Activated CD4-positive, alpha-beta T cell treated with anti-CD3 and anti-CD28 coated beads for 36 hours (primary cell): ENCODE measurements at places on chromosomes 2 and 18.

DNA sequence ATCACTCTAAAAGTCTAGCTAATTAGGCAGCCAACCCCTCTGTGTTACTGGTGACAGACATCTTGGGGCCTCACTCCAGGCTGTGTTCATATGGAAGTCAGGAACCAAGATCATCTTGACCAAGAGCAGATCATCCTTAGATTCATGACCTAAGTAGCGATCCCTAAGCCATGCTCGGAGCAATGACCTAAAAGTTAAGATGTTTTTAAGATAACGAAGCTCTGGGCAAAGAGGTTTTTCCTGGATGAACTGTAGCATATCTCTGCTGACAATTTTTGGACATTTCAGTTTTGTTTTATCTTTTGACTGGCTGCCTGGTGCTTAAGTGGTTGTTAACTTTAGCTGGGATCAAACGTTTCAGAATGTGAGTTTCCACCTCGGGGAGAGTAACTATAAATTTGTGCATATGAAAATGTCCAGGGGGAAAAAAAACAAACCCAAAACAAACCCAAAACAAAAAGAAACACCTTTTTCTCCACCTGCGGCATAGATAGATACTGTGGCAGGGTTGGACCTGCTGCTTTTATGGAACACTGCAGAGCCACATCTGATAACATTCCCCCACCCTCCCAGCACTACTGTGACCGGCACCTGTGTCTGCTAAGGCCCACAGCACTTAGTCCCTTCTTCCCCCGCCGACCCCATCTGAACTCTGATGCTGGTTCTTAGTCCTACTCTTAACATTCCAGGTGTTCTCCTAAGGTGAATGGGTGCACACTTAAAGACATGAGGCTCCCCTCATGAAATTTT lies 45.5 kb downstream of the EPAS1 start:
- DNase-seq, result no peak
- H3K4me3 ChIP-seq, result no peak overlapping the region
- no peaks in the 10 kb centered on the region for H3K36me3 ChIP-seq
- peaks cover 13% of the 10 kb centered on the region for H3K4me1 ChIP-seq
- no peaks in the 10 kb centered on the region for H3K27me3 ChIP-seq

DNA sequence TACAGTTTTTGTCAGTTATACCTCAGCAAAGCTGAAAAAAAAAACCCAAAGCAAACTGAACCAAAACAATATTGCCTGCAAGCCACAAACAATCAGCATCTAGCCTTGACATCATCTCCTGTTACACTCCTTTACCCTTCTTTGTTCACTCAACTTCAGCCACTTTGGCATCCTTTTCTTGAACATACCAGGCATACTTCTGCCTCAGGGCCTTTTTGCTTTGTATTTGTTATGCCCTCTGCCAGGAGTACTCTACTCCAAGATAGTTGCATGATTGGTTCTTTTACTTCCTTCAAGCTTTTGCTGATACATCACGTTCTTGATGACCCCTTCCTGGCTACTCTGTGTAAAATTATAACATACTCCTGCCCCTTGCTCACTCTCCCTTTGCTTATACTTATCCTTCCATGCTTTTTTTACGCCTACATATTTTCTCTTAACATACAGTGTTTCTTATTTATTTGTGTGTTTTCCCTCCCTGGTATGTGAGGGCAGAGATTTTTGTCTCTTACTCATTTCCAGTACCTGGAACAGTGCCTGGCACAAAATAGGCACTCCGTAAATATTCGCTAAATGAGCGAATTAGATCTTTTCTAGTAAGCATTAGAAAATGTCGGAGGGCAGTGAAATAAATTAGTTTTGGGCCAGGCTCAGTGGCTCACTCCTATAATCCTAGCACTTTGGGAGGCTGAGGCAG lies 12.7 kb downstream of the ABI2 start:
- H3K27me3 ChIP-seq, result no peaks in the 10 kb centered on the region
- H3K4me1 ChIP-seq, result peaks cover 2% of the 10 kb centered on the region
- H3K36me3 ChIP-seq, result peaks cover 13% of the 10 kb centered on the region
- H3K27ac ChIP-seq, result no peak overlapping the region
- no peak overlapping the region for H3K4me3 ChIP-seq

GRCh38 chr18:44840058-44840790 lies 159.5 kb downstream of the SETBP1 start:
- DNase-seq, result no peak

DNA sequence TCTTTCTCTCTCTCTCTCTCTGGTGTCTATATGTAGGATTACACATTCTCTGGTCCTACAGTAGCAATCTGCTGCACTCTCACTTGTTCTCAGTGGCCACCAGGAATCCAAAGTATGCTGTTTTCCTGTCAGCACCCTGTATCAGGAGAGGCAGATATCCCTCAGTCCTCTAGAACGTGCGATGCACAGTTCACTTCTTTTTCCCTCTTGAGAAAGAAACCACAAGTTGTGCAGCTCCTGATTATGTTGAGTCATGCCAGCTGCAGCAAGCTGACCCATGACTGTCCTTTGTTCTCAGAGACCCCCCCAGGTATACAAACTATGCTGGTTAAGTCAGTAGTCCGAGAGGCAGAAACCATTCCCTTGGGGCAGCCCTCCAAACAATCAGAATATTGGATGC lies 54.6 kb downstream of the LANCL1 start:
- no peaks in the 10 kb centered on the region for H3K4me1 ChIP-seq
- H3K27me3 ChIP-seq, result peaks cover 5% of the 10 kb centered on the region
- no peak overlapping the region for H3K27ac ChIP-seq
- DNase-seq, result no peak

DNA sequence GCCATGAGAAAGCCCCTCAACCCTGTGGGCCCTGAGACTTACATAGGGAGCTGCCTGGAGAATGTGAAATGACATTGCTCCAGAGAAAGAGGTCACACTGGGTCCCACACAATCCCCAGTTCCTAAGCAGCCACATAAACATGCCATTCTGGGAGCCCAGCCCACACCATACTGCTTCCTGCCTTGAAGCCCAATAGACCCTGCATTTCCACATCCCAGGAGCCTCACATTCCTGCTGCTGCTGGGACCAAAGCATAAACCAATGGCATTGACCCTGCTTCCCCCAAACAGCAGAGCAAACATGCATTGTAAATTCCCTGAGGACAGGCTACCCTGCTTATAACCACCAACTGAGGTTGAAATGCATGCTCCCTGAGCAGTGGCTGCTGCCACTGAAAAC lies 1117.6 kb upstream of the SLC39A10 start:
- H3K27me3 ChIP-seq, result no peaks in the 10 kb centered on the region
- H3K4me1 ChIP-seq, result no peaks in the 10 kb centered on the region

DNA sequence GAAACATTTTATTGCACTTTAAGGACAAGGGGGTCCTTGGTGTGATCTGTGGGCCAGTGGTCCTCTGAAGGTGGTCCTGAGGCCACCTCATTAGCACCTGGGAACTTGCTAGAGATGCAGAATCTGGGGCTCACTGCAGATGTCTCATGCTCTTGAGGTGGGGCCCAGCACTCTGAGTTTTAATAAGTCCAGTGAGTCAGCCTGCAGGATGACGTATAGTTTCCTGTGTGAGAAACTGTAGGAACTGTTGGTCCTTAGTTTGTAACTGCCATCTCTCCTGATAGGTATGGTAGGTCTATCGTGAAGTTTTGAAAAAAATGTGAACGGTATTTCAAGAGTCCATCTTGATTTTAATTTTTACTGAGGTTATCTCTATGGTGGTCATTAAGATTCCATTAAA lies 2.8 kb downstream of the TRPM8 start:
- H3K36me3 ChIP-seq, result no peaks in the 10 kb centered on the region
- H3K27ac ChIP-seq, result no peak overlapping the region
- H3K4me3 ChIP-seq, result no peak overlapping the region
- H3K4me1 ChIP-seq, result peaks cover 5% of the 10 kb centered on the region

GRCh38 chr2:106343274-106343673 lies 124.9 kb downstream of the RGPD3 start:
- no peak overlapping the region for H3K27ac ChIP-seq
- DNase-seq, result no peak
- no peaks in the 10 kb centered on the region for H3K27me3 ChIP-seq
- no peak overlapping the region for H3K4me3 ChIP-seq

- DNase-seq, result no peak
- H3K27ac ChIP-seq, result no peak overlapping the region
- no peaks in the 10 kb centered on the region for H3K4me1 ChIP-seq
- no peaks in the 10 kb centered on the region for H3K27me3 ChIP-seq
- no peak overlapping the region for H3K4me3 ChIP-seq
- no peaks in the 10 kb centered on the region for H3K36me3 ChIP-seq
Measured at GRCh38 chr2:163556511-163556910, 179.3 kb downstream of the FIGN start.

DNA sequence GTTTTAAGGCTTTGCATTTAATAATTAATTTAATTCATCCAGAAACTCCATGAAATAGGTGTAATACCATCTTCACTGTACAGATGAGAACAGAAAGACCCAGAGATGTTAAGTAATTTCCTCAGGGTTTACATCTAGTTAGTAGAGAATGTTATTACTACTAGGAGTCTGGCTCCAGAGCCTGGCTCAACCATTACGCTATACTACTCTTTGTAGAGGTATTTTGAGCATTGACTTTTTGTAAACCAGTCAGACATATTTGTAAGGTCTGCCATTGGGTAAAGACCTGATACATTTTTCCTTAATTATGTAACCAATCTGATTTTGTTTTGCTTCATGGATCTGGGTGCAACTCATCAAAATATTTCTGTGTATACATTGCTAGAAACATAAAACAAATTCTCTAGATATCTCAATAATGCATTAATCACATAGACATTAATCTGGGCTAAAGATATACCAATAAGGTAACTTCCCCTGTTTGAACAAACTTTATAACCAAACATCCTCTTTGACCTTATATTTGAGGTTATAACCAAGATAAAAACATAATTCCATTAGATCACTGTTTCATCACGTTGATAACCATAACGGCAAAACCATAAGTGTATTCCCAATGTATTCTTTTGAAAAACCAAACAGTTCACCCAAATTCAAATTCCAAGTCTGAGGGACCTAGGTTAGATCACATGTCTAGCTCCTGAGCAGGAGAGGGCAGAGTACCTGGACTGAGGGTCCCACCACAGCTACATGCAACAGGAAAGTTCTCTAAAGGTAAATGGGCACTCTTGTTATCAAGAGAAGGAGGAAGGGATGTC lies 135.0 kb downstream of the IKZF2 start:
- peaks cover 17% of the 10 kb centered on the region for H3K27me3 ChIP-seq
- no peak overlapping the region for H3K4me3 ChIP-seq

DNA sequence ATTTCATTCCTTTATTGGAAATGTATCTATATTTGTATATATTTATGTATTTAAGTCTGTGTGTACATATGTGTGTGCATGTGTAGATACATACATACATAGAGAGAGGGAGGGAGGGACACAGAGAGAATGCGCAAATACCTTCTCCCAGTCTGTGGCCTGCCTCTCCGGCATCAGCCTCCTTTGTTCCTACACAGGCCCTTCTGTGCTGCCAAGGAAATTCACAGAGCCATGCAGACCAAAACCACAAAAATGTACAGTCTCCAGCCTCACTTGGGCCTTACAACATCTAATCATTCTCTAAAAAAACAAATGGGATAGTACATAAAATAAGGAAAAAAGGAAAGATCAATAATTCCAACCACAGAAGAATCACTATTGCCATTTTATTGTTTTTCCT lies 8.8 kb upstream of the CRACDL start:
- no peak overlapping the region for H3K4me3 ChIP-seq
- DNase-seq, result no peak
- no peaks in the 10 kb centered on the region for H3K36me3 ChIP-seq
- no peaks in the 10 kb centered on the region for H3K4me1 ChIP-seq
- H3K27me3 ChIP-seq, result peaks cover 12% of the 10 kb centered on the region

- no peaks in the 10 kb centered on the region for H3K36me3 ChIP-seq
- no peaks in the 10 kb centered on the region for H3K27me3 ChIP-seq
- no peak overlapping the region for H3K27ac ChIP-seq
- DNase-seq, result no peak
- no peak overlapping the region for H3K4me3 ChIP-seq
Measured at GRCh38 chr2:236633219-236633570, 63.6 kb downstream of the ACKR3 start.

DNA sequence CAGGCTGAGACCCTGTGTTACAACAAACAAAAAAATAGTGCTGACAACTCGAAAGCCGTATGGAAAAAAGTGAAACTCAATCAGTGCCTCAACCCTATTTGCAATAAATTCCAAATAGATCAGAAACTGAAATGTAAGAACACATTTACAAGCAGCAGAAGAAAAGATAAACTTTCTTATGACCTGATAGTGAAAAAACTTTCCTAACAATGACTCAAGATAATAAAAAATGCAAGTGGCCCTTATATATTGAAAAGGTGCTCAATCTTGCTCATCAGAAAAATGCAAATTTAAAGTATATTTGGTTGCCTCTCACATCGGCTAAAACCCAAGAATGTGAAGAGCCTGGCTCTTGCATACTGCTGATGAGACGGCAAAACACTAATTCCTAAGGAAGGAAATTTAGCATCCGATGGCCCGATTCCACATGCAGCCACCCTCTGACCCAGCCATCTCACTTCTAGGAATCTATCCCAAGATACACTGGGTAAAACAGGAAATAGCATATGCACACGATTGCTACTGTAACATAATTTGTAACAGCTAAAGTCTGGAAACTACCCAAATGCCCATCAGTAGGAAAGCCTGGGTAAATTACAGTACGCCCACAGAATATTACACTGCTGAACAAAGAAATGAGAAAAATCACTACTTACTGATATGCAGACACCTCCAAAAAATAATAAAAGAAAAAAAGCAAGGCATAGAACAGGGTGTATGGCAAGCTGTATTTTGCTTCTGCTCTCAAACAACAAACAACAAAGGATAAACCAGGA lies 56.8 kb downstream of the HDLBP start:
- H3K4me1 ChIP-seq, result peaks cover 4% of the 10 kb centered on the region
- no peak overlapping the region for H3K4me3 ChIP-seq
- no peak for DNase-seq
- no peaks in the 10 kb centered on the region for H3K27me3 ChIP-seq
- peak overlapping the region; percentile 13 for H3K27ac ChIP-seq

- peaks cover 41% of the 10 kb centered on the region for H3K4me1 ChIP-seq
- no peak overlapping the region for H3K4me3 ChIP-seq
- H3K36me3 ChIP-seq, result no peaks in the 10 kb centered on the region
- H3K27me3 ChIP-seq, result no peaks in the 10 kb centered on the region
- H3K27ac ChIP-seq, result no peak overlapping the region
Measured at GRCh38 chr2:42099438-42100173, 51.8 kb downstream of the PKDCC start.

GRCh38 chr2:190221429-190221828 lies 98.2 kb downstream of the HIBCH start:
- H3K27me3 ChIP-seq, result no peaks in the 10 kb centered on the region
- no peak overlapping the region for H3K4me3 ChIP-seq
- peaks cover 59% of the 10 kb centered on the region for H3K36me3 ChIP-seq

DNA sequence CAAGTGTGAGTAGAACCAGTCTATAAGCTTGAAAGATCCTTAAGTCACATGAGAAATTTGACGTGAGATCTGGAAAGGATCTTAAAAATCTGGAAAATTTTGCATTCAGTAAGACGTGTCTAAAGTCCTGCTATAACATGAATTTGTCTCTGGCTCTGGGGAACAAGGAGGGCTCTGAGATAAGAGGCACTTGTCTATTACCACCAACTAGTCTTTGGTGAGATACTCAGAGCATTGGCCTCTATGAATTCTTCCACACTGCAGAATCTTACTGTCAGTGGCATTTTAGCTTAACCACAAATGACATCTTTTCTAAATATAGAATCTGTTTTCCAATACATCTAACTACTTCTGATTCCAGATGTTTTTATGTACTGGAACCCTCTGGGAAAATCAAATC lies 1504.5 kb downstream of the DPP10 start:
- no peak overlapping the region for H3K27ac ChIP-seq
- DNase-seq, result no peak
- no peaks in the 10 kb centered on the region for H3K27me3 ChIP-seq
- no peak overlapping the region for H3K4me3 ChIP-seq
- no peaks in the 10 kb centered on the region for H3K36me3 ChIP-seq

- no peak for DNase-seq
- H3K4me3 ChIP-seq, result no peak overlapping the region
- no peaks in the 10 kb centered on the region for H3K36me3 ChIP-seq
- H3K27ac ChIP-seq, result no peak overlapping the region
- no peaks in the 10 kb centered on the region for H3K4me1 ChIP-seq
Measured at GRCh38 chr2:180319586-180320405, 312.7 kb upstream of the CWC22 start.
